ENCODE measurements at places on chromosomes 11 and 22. TPM values are rescaled to one million over a fixed set of nuclear protein-coding genes. Genes with fewer than 3 reads are reported as not detected.

DNA sequence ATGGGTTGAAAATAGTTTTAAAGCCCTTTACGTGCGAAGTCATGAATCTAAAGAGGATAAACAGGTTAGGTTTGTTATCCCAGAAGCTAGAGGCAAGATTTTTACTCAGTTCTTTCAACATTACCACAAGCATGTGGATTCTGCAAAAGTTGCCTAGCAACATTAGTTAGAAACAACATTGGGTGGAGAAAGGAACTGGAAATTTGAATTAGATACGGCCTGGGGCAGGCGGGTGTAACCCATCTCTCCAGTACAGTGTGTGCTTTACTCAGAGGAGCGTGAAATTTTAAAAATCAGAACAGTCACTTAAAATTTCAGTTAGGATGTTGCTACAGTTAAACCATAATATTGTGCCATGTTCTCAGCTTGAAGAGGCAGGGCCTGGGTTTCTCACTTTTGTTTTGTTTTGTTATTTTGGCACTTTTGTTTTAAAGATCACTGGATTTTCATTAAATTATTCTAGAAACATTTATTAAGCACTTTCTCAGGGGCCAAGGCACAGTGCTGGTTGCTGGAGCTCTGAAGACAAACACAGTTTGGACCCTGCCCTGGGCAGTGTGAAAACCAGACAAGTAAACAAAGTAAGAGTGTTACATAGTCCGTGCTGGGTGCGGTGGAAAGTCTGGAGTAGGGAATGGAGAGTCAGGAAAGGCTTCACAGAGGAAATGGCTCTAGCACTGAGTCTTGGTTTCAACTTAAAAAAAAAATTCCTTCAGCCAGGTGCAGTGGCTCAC lies 4.4 kb upstream of the WEE1 start:
- peak; percentile 69 for DNase-seq

- peak; percentile 60 for DNase-seq
Measured at GRCh38 chr11:67252831-67253239, 13.4 kb upstream of the GRK2 start.

Gene OR51B5
- total RNA-seq = not detected

DNA sequence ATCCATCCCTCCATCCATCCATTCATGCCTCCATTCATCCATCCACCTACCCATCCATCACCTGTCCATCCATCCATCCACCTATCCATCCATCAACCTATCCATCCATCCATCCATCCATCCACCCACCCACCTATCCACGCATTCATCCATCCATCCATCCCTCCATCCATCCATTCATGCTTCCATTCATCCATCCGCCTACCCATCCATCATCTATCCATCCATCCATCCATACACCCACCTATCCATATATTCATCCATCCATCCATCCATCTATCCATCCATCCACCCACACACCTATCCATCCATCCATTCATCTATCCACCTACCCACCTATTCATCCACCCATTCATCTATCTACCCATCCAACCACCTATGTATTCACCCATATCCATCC lies 13.8 kb downstream of the PARVG start:
- no peak for DNase-seq

DNA sequence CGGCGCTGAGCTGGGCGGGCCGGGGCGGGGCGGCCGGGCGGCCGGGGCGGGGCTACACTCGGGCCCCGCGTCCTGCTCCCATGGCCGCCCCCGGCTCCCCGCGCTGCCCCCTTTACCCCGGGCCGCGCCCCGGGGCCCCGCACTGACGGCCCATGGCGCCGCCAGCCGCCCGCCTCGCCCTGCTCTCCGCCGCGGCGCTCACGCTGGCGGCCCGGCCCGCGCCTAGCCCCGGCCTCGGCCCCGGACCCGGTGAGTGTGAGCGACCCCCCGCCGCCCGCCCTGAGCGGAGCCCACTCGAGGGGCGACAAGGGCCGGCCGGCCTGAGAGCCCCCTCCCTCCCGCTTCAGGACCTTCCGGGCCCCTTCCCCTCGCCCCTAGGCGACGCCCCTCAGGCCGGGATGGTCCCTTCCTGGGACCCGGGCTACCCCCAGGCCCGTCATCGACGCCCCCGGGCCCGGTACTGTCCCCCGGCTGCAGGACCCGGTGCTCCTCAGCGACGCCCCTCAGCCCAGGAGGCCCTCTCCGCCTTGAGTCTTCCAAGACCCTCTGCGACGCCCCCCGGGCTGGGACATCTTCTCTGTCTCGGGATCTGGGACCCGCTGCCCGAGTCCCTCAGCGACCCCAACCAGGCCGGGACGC lies at the start of gene KREMEN1:
TSS of gene KREMEN1 (plus strand) at position 57 of the 639 bp plus-strand sequence. CDS start at position 153, 96 bp downstream.
- peak; percentile 49 for DNase-seq

Gene SLC25A18
- total RNA-seq = 2.5 TPM

Gene CTSC
- total RNA-seq = 21.9 TPM

- no peak for DNase-seq
Measured at GRCh38 chr11:43803766-43804165, 76.9 kb upstream of the ALKBH3 start.

GRCh38 chr11:11318961-11319360 lies 34.1 kb downstream of the CSNK2A3 start:
- no peak for DNase-seq

Gene SERHL2
- total RNA-seq = 2.4 TPM

Gene CBLIF
- not detected for total RNA-seq

GRCh38 chr11:113474362-113475159 lies 637 bp downstream of the DRD2 start:
- DNase-seq = peak; percentile 70

DNA sequence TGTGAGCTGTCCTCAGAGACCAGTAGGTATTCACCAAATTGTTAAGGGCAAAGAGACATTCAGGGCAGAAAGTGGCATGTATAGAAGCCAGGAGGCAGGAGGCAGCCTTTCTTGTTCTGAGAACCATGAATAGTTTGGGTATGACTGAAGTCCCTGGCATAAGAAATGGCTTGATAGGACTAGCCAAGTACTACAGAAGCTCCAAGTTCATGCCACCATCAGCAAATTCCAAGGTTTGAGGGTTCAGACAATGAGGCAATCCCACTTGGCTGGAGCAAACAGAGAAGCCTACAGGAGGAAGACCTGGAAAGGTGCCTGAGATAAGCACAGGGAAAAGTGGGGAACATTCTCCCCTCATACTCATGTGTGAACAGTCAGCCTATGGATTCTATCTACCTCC lies 25.8 kb downstream of the XRRA1 start:
- DNase-seq = no peak

DNA sequence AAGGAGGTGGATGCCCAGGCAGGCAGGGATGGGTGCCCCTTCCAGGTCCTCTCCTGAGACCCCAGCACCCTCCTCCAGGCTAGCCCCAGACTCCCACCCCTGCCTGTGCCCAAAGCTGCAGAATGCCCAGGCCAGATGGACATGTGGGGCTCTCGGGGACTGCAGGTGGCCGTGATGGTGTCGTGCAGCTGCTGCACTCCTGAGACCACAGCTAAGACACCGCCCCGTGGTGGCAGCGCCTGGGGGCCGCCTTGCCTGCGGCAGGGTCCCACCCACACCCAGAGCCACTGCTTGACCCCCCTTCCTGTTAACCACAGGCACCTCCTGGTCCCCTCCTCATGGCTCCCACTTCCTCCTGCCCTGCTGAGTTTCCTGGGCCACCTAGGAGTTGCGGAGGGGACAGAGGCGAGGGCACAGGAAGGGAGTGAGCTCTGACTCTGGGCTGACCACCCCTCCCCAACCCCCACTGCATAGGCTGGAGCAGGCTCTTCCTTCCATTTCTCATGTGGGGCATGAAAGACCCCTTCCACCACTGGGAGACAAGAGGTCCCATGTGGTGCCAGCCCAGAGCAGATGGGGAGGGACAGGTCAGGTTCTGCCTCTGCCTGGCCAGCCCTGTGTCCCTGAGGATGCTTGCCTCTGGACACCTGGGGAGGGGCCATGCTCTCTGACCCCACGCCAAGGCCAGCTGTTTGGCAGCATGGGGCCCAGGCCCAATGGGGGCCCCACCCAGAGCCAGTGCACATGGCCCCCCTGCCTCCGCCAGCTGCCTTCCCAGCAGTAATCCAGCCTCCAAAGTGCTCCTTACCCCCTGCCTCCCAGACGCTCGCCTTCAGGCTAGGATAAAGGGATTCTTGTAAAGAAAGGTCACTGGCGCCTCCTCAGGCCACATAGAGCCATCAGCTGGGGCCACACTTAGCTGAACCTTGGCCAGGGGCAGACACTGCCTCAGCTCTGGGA lies 29.3 kb downstream of the OSBPL5 start:
- peak; percentile 47 for DNase-seq

GRCh38 chr11:20459865-20460264 lies 72.3 kb downstream of the PRMT3 start:
- no peak for DNase-seq

- no peak for DNase-seq
Measured at GRCh38 chr22:50396751-50397370, 53.7 kb downstream of the PPP6R2 start.

- DNase-seq = no peak
Measured at GRCh38 chr11:23988381-23989006, 508.4 kb upstream of the LUZP2 start.

Gene IGSF9B
- total RNA-seq = 38.9 TPM

DNA sequence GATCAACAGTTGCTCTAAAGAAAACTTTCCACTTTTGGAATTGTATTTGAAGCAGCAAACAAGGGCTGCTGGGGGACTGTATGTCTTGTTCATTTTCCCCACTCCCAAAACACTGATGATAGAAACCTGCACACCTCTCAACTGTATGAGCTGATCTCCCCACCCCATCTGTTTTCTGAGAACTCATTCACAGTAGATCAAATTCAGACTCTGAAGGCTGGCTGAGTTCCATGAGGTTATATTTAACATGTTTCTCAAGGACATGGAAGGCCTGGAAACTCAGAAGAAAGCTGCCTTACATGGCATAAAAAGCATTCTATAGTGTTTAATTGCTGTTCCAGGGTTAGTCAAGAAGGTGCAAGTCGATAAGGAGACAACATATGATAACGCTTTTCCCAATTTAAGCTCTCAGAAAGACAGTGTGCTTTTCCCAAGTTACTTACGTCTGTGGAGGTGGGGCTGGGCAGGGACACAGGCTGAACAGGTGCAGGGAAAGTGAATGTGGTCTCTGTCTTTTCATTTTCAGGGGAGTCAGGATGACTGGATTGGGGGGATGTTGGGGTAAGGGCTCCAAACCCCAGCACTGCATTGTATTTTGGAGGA lies 23.0 kb downstream of the LARGE2 start:
- DNase-seq = no peak

Gene MICAL2
- 34.8 TPM for total RNA-seq

- DNase-seq = no peak
Measured at GRCh38 chr11:103484545-103484944, 375.3 kb downstream of the DYNC2H1 start.

Gene OR10D3
- not detected for total RNA-seq

Gene PLEKHB1
- 13.7 TPM for total RNA-seq

Gene GGTLC3
- total RNA-seq = not detected
